ENCODE measurements at places on chromosomes 1 and 21. TPM values are rescaled to one million over a fixed set of nuclear protein-coding genes. Genes with fewer than 3 reads are reported as not detected.

The CD1D gene
- 5.3 TPM for total RNA-seq

The PAQR6 gene
- total RNA-seq, result 1.8 TPM

- DNase-seq, result no peak
- no peaks in the 10 kb centered on the region for H3K4me1 ChIP-seq
- no peaks in the 10 kb centered on the region for H3K27me3 ChIP-seq
- H3K4me3 ChIP-seq, result no peak overlapping the region
These were observed 12.8 kb downstream of the GPN2 start for GRCh38 chr1:26877326-26877725.

DNA sequence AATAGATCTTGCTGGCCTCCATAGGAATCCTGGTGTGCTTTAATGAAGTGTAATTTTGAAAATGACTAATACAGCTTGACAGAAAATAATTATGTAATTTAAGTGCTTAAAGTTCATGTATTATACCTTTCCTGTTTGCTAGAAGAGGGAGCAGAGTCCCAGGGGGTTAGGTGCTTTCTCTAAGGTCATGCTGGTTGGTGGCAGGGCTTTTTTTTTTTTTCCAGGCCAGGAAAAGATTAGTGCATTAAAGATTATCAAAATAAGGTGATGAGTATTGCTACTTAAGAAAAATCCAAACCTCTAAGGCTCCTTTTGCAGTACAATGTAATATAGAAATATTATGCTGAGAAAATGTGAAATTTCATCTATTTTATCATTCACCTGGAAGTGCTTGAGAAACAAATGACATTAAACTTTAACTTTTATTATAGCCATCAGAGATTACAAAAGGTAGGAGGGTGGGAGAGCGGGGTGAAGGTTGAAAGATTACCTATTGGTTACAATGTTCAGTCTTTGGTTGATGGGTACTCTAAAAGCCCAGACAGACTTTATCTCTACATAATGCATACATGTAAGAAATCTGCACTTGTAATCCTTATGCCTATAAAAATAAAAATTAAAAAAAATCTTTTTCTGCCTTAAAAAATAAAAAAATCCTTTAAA lies 110.8 kb downstream of the RABGAP1L start:
- no peak overlapping the region for H3K4me3 ChIP-seq
- H3K36me3 ChIP-seq, result no peaks in the 10 kb centered on the region
- no peak for DNase-seq
- peak overlapping the region; percentile 5 for H3K27ac ChIP-seq

DNA sequence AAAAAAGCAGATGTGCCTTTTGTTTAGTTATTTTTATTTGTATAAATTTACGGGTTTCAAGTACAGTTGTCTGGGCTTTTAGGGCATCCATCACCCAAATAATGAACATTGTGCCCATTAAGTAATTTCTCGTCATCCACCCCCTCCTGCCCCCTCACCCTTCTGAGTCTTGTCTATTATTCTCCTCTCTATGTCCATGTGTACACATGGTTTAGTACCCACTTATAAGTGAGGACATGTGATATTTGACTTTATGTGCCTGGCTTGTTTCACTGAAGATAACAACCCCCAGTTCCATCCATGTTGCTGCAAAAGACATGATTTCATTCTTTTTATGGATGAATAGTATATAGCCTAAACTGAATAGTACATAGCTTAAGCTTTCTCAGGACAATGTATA lies 189.2 kb downstream of the ZP4 start:
- H3K36me3 ChIP-seq, result no peaks in the 10 kb centered on the region
- H3K27ac ChIP-seq, result no peak overlapping the region
- no peaks in the 10 kb centered on the region for H3K27me3 ChIP-seq
- H3K4me3 ChIP-seq, result no peak overlapping the region

The S100A7A gene
- total RNA-seq, result not detected

GRCh38 chr1:233627823-233628222 lies 13.9 kb downstream of the KCNK1 start:
- H3K36me3 ChIP-seq, result no peaks in the 10 kb centered on the region
- H3K27me3 ChIP-seq, result no peaks in the 10 kb centered on the region
- H3K27ac ChIP-seq, result no peak overlapping the region
- no peaks in the 10 kb centered on the region for H3K4me1 ChIP-seq

The LRRC39 gene
- total RNA-seq, result 1.5 TPM

DNA sequence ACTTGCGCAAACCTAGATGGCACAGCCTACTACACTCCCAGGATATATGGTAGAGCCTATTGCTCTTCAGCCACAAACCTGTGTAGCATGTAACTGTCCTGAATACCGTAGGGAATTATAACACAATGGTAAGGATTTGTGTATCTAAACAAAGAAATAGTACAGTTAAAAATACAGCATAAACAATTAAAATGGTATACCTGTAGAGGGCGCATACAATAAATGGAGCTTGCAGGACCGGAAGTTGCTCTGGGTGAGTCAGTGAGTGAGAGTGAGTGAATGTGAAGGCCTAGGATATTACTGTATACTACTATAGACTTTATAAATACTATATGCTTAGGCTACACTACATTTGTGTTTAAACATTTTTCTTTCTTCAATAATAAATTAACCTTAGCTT lies 99.3 kb downstream of the PLD5 start:
- H3K4me3 ChIP-seq, result no peak overlapping the region
- H3K27ac ChIP-seq, result no peak overlapping the region
- no peaks in the 10 kb centered on the region for H3K27me3 ChIP-seq

GRCh38 chr1:6181347-6181770 lies 1.2 kb upstream of the CHD5 start:
- H3K4me3 ChIP-seq, result no peak overlapping the region
- no peaks in the 10 kb centered on the region for H3K27me3 ChIP-seq
- no peak overlapping the region for H3K27ac ChIP-seq
- peaks cover 18% of the 10 kb centered on the region for H3K4me1 ChIP-seq
- no peak for DNase-seq

- no peaks in the 10 kb centered on the region for H3K36me3 ChIP-seq
- H3K27ac ChIP-seq, result peak overlapping the region; percentile 61
- H3K4me3 ChIP-seq, result peak overlapping the region; percentile 75
- peaks cover 22% of the 10 kb centered on the region for H3K4me1 ChIP-seq
- peaks cover 8% of the 10 kb centered on the region for H3K27me3 ChIP-seq
These were observed 638 bp upstream of the TUFT1 start for GRCh38 chr1:151539321-151540020.

DNA sequence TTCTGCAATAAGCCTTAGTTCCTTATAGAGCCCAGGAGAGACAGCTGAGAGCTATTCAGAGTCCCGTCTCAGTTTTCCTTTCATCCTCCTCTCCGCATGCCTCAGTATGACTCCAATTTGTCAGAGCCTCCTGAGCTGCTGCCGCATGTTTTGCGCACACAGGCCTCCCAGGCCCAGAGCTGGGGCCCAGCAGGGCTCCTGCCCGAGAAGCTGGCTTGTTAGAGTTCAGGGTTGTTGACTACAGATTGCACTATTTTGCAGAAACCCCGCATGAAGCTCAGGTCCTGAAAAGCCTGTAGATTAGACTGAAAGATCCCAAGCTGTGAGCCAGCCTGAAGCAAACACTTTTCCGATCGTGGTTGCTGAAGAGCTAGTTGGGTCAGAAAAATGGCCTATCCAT lies 51.5 kb downstream of the IGSF5 start:
- H3K4me3 ChIP-seq, result no peak overlapping the region
- DNase-seq, result no peak
- no peaks in the 10 kb centered on the region for H3K27me3 ChIP-seq
- no peaks in the 10 kb centered on the region for H3K4me1 ChIP-seq

The CLCN6 gene
- total RNA-seq, result 105 TPM

GRCh38 chr1:116666187-116667077 lies 1.1 kb downstream of the IGSF3 start:
- no peak overlapping the region for H3K27ac ChIP-seq
- peaks cover 9% of the 10 kb centered on the region for H3K4me1 ChIP-seq
- H3K36me3 ChIP-seq, result no peaks in the 10 kb centered on the region
- DNase-seq, result peak; percentile 28
- H3K27me3 ChIP-seq, result no peaks in the 10 kb centered on the region

DNA sequence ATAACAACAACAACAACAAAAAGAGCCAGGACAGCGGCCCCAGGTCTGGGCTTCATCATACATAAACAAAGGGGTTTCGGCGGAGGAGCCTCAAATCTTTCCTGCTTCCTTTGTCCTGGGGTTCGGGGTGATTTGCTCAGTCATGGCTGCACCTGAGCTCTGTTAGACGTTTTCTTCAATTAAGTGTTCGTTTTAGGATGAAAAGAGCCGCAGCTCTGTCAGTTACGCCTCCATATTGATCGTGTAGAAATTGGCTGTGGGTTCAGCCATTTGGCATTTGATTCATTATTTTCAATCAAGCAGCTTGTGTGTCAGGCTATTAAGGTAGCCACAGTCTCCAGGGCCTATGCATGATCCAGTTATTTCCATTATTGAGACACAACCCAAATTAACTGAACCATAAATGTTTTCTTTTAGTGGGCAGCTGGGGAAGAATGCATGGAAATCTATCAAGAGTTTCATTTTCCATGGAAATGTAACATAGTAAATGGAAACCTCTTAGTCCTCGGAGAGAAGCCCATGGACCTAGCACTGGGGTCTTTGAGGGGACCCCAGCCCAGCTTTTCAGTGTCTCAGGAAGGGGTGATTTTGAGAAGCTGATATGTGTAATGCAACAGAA lies 370.0 kb upstream of the C1orf174 start:
- no peaks in the 10 kb centered on the region for H3K4me1 ChIP-seq
- no peaks in the 10 kb centered on the region for H3K36me3 ChIP-seq
- DNase-seq, result no peak
- H3K4me3 ChIP-seq, result no peak overlapping the region
- no peak overlapping the region for H3K27ac ChIP-seq
- H3K27me3 ChIP-seq, result peaks cover under 1% of the 10 kb centered on the region

The GBP5 gene
- 25.2 TPM for total RNA-seq

DNA sequence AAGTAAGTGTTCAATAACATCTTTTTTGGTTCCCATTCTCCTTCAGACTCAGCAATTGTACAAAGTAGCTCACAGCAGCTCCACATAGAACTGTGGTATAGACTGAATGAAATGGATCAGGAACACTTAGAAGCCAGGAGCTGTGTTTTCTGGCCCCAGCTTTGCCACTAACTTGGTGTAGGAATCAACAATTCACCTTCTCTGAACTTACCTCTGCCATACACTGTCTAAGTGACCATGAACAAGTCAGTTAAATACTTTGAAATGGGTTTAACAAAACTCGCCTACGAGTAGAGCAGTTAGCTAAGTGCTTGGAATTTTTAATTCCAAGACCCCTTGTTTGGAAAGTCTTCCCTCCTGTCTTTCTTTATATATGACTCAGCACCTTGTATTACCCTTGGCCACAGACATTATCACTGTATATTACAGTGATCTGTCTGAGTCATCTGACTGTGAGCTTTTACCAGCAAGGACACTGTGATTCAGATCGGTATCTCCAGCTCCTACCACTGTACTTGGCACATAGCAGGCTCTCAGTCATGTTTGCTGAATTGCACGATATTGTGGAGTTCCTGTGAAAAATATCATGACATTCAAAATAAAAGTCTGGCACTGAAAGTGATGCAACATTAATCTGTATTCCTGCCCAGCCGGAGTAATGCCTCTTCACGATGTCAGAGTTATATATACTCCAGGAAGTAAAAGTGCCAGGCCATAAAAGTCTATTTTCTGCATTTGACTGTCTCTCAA lies 101.7 kb upstream of the BEND5 start:
- no peak overlapping the region for H3K4me3 ChIP-seq
- no peaks in the 10 kb centered on the region for H3K4me1 ChIP-seq
- H3K36me3 ChIP-seq, result no peaks in the 10 kb centered on the region
- no peak for DNase-seq

DNA sequence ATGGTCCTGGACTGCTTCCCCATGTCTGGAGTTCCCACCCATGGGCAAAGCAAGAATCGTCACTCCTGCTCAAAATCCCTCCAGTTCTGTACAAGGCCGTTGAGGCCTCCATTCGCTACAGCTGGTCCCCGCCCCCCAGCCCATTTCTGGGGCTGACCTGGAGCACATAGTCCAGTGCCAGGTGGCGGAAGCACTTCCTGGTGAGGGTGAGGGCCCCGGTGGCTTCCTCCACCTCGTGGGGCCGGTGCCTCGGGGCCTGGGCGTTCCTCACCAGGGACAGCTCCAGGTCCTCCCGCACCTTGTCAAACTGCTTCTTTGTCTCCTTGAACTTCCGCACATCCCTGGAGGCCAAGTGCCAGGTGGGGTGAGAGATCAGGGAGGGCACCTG lies 7.4 kb downstream of the ACAP3 start:
- no peak for DNase-seq
- H3K4me3 ChIP-seq, result no peak overlapping the region
- H3K27ac ChIP-seq, result no peak overlapping the region
- no peaks in the 10 kb centered on the region for H3K27me3 ChIP-seq
- H3K4me1 ChIP-seq, result peaks cover 18% of the 10 kb centered on the region

DNA sequence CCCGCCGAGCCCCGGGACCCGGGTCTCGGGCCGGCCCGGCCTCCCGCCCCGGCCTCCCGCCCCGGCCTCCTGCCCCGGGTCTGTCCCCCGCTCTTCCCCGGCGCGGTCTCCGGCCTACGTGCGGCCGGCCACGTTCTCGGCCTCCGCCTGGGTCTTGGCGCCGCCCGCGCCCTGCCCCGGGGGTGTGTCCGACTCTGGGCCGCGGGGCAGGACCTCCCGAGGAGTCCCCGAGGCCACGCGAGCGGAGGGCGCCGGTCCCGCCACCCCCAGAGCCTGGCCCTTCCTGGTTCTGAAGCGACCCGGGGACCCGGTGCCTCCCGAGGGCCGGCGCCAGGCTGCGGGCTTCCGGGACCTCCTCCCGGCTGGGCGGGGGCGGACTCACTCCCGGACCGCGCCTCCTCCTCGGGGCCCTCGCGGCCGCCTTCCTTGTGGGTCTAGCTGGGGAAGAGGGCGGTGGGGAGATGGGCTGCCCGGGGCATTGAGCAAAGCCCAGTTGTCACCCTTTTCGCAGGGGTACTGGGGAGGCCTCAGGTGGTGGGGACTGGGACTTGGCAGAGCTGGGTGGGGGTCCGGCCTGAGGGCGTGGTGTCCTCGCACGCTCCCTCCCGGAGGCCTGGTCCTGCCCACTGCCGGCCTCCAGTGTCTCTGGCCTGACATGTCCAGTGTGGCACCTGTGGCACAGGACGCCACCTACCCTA lies 558 bp downstream of the PFKL start:
- H3K27me3 ChIP-seq, result no peaks in the 10 kb centered on the region
- peak overlapping the region; percentile 81 for H3K27ac ChIP-seq
- peak; percentile 68 for DNase-seq
- H3K4me1 ChIP-seq, result peaks cover 65% of the 10 kb centered on the region

DNA sequence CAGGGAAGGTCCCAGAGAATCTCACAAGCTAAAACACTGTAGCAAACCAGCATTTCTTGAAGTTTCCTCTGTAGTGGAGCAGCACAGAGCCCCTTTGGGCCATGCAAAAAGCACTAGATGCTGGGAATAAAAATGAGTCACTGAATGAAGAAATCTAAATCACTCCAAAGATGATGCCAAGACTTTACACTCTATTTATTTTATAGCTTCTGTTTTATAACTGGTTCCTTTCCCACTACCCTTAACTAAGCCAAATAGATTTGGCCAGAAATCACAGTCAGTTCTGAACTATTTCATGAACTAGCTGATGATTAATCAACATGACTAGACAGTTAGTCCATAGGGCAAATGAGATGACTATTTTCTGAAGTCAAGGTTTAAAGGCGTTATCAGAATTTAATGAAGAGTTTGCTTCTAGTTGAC lies 89.5 kb downstream of the SCMH1 start:
- H3K27ac ChIP-seq, result no peak overlapping the region
- H3K4me1 ChIP-seq, result no peaks in the 10 kb centered on the region
- DNase-seq, result no peak
- peaks cover 2% of the 10 kb centered on the region for H3K36me3 ChIP-seq

- no peak for DNase-seq
- no peaks in the 10 kb centered on the region for H3K4me1 ChIP-seq
- no peak within 1 kb of the TSS for H3K27ac ChIP-seq
- no peak within 1 kb of the TSS for H3K4me3 ChIP-seq
- no peaks in the 10 kb centered on the region for H3K27me3 ChIP-seq
These were observed at the start of gene MAEL for GRCh38 chr1:166988974-166989515. MAEL (plus strand) TSS chr1:166989280; CDS start chr1:166989353, 73 bp downstream.

- H3K4me3 ChIP-seq, result no peak overlapping the region
- no peak overlapping the region for H3K27ac ChIP-seq
- H3K4me1 ChIP-seq, result peaks cover 16% of the 10 kb centered on the region
These were observed 83.5 kb upstream of the ZNF326 start for GRCh38 chr1:89911191-89911991.

All from B cell (primary cell).